ENCODE measurements at places on chromosomes 1 and 21. TPM values are rescaled to one million over a fixed set of nuclear protein-coding genes. Genes with fewer than 3 reads are reported as not detected.
A peak's percentile ranks its signal among the peaks of the same experiment; 100 is the strongest.

DNA sequence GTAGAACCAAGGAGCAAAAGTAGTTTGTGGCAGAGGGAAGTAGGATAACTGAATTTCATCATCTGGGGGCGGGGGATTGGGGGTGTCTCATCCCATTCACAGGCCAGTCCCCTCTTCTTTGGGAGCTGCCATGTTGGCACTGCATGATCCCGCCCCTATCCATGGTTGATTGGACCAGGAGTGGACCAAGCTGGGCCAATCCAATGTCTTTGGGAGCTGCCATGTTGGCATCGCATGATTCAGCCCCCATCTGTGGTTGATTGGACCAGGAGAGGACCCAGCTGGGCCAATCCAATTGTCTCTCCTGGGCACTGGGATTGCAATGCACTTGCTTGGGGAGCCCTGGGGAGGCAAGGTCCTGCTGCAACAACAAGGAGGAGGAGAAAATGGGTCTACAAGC lies 12.3 kb upstream of the ALPL start:
- DNase-seq: no peak

GRCh38 chr1:33338440-33339211 lies 17.7 kb upstream of the A3GALT2 start:
- DNase-seq: no peak

KRTAP12-2 gene
- polyA plus RNA-seq: not detected

DNA sequence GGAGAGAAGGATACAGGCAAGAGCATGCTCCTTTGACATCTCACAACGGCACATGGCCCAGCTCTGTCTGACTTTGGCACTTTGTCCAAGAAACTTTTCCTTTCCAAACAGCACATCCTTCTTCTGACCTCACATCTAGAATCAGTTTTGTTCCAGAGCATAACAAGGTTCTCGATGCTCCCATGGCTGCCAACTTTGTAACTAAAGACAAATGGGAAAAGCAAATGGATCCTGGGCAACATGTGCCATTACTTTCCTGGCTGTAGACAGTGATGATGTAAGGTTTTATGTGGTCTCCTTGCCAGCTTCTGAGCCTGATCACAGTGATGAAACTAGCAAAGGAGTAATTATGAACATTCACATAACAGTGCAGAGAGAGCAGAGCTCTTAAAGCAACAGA lies 171.8 kb upstream of the C1orf87 start:
- no peak for DNase-seq

DNA sequence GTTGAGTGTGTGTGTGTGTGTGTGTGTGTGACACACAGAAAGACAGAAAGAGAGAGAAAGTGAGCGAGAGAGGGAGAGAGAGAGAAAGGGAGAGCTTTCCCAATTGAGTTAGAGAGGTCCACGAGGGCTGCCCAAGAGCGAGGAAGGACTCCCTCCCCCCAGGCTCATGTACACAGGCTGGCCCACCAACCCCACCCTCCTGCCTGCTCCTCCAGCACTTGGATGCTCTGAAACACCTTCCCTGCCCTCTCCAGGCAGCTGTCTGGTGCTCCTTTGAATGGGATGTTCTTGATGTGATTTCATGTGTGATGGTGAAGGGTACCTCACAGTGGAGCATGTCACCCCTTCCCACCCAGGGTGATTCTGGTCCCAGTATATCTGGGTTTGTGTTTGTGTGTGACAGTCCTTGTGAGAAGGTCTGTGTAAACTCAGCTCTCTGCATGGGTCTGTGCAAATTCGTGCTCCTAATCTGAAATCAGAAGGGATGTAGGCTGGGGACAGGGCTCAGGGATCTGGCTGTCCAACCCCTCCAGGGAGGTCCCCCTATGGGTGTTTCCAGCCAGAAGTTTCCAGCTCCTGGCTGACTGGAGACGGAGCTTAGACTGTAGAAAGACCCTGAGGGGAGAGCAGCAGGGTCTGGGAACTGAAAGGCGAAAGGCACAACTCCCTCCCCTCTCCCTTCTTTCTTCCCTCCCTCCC lies 6.8 kb upstream of the PEAR1 start:
- no peak for DNase-seq

- no peak for DNase-seq
These were observed 6.4 kb upstream of the MMEL1 start for GRCh38 chr1:2639203-2639602.

DNA sequence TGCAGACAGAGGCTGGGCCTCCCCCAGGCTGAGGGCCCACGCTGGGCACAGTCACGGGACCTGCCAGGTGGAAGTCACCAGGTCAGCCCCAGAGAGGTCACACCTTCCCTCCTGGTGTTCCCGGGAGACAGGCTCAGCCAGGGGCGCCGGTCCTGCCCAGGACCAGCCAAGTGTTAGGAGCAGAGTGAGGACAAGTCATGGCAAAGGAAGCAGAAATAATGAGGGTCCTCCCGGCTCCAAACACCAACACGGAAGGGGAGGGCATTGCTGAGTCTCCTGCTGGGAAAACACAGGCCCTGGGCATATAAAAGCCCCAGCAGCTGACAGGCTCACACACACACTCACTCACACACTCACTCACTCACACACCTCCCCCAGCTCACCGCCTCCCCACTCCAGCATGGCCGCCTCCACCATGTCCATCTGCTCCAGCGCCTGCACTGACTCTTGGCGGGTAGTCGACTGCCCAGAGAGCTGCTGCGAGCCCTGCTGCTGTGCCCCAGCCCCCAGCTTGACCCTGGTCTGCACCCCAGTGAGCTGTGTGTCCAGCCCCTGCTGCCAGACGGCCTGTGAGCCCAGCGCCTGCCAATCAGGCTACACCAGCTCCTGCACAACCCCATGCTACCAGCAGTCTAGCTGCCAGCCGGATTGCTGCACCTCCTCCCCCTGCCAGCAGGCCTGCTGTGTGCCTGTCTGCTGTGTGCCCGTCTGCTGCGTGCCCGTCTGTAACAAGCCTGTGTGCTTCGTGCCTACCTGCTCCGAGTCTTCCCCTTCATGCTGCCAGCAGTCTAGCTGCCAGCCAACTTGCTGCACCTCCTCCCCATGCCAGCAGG lies at the start of gene KRTAP10-10:
TSS of gene KRTAP10-10 (plus strand) at position 339 of the 833 bp plus-strand sequence. CDS start at position 401, 62 bp downstream.
- no peak for DNase-seq

USH2A gene
- polyA plus RNA-seq: 0.06 TPM

- DNase-seq: no peak
These were observed 50.1 kb upstream of the KRTAP19-8 start for GRCh38 chr21:31088474-31088751.

- peak; percentile 80 for DNase-seq
These were observed 10.5 kb downstream of the MTX1 start for GRCh38 chr1:155218854-155219591.

- no peak for DNase-seq
These were observed 39.0 kb downstream of the TEX35 start for GRCh38 chr1:178551940-178552339.

- DNase-seq: no peak
These were observed 296.2 kb upstream of the VAMP3 start for GRCh38 chr1:7474786-7475502.

DNA sequence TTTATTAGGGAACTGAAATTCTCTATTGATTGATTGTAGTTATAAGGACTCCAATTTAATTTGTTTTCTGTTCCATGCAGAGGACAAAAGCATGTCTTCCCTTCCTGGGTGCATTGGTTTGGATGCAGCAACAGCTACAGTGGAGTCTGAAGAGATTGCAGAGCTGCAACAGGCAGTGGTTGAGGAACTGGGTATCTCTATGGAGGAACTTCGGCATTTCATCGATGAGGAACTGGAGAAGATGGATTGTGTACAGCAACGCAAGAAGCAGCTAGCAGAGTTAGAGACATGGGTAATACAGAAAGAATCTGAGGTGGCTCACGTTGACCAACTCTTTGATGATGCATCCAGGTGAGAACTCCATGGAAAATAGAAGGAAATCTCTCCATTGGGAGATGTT lies 1.5 kb downstream of the SETDB1 start:
- DNase-seq: no peak

DNA sequence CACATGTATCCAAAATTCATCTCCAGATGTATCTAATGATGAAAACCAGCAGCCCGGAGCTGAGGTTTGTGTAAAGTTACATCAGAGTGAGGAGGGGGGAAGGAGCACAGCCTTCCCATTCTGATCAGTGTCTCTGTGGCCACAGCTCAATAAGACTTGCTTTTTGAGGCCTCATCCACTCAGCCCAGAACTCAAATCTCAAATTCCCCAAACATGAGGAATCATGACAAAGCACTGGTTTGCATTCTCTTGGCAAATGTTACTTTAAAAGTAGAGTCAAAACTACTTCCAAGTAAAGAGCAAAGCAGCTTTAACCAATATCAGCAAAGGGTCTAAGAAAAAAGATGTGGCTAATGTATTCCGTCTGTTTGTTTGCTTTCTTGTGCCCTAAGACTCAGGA lies 30.9 kb downstream of the CCN1 start:
- no peak for DNase-seq

GRCh38 chr1:219381396-219381795 lies 207.7 kb downstream of the LYPLAL1 start:
- no peak for DNase-seq

- DNase-seq: no peak
These were observed 48.2 kb downstream of the RASSF5 start for GRCh38 chr1:206555473-206555935.

SMPDL3B gene
- polyA plus RNA-seq: 17.0 TPM

DNA sequence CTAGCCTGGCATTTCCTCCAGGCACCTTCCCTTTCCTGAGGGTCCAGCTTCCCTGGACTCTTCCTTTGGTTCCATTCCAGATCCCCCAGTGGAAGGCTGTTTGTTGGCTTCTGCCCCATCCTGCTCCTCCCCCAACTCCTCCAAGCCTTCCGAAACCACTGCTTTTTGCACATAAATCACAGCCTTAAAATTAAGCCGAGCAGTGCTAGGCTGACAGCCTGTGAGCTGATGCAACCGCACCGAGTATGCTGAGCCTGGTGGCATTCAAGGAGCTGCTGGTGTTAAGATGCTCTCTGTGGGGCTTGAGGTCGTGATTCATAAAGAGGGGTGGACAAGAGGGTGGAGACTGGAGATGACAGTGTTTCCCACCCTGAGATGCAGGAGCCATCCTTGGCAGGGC lies 266.6 kb upstream of the C1orf174 start:
- DNase-seq: no peak

RNF11 gene
- polyA plus RNA-seq: 80.0 TPM

GRCh38 chr1:32884726-32885125 lies 1.6 kb upstream of the HPCA start:
- DNase-seq: no peak

DNA sequence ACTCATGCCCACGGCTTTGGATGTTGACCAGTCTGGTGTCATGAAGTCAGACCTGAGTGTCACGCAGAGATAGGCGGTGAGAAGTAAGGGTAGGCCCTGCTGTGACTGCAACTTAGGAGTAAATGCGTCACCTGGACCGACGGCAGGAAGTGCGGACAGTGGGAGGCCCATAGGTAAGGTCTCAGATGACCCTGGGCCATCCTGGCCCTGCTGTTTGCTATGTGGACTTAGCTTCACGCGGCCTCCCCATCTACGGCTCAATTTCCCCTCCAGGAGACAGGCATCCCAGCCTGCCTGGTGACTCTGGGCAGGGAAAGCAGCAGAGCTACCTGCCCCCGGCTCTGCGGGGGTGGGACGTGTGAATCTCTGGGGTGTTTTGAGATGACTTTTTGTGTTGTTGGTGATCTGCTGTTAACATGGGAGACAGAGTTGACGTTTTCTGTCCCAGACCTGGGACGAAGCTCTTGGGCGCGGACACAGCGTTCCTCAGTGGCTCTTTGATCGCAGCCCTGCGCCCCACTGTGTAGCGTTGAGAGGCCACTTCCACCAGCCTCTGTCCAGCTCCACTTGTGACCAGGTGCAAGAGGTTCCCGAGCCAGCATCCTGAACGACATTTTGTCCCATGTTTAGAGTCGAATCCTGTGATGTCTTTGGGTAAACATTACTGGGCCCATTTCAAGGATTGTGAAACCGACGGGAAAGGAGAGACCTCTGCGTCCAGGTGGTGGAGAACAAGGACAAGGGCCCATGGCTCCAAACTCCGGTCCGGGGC lies 39.9 kb downstream of the CRYAA start:
- DNase-seq: no peak

OR2T35 gene
- not detected for polyA plus RNA-seq

GRCh38 chr21:15713412-15713811 lies 16.4 kb upstream of the USP25 start:
- no peak for DNase-seq

LCE1B gene
- polyA plus RNA-seq: not detected

DNA sequence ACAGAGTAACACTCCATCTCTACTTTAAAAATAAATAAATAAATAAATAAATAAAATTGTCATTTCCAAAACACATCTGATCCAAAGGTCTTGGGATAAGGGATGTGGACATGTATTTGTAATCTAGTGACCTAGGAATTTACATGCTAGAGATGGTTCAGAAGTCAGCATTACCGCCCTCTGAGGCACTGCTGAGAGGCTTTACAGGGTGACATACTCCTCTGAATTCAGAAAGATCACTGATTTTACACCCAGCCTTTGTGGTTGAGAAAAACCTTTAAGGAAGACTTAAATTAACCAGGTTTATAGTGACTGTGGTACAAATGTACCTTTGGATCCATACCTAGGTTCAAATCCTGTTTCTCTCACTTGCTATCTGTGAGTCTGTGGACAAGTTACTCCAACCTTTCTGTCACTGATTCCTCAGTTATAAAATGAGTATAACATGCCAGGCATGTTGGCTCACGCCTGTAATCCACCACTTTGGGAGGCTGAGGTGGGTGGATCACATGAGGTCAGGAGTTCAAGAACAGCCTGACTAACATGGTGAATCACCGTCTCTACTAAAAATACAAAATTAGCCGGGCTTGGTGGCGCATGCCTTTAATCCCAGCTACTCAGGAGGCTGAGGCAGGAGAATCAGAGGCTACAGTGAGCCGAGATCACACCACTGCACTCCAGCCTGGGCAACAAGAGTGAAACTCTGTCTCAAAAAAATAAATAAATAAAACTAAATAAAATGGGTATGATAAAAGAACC lies 20.1 kb downstream of the OSBPL9 start:
- DNase-seq: peak; percentile 19

GPA33 gene
- 64.4 TPM for polyA plus RNA-seq

DNA sequence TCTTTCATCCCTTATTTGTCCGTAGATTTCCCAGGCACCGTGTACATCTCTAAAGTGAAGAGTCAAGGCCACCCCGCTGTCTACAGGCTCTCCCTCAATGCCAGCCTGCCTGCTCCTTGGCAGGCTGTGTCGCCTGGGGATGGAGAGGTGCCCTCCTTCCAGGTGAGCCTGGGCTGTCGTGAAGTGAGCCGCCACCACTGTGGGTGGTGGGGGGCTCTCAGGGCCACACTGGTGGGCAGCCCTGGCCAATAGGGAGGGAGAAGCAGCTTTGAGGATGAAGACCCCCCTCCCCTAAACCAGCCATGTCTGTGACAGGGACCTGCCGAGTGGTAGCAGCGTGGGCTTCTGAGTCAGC lies 46.2 kb downstream of the DISP3 start:
- no peak for DNase-seq
